IPS DF 6.9 (cell line): ENCODE measurements at places on chromosomes 4 and X.

GRCh38 chr4:127417885-127418535 lies 214.7 kb upstream of the INTU start:
- no peak for DNase-seq

DNA sequence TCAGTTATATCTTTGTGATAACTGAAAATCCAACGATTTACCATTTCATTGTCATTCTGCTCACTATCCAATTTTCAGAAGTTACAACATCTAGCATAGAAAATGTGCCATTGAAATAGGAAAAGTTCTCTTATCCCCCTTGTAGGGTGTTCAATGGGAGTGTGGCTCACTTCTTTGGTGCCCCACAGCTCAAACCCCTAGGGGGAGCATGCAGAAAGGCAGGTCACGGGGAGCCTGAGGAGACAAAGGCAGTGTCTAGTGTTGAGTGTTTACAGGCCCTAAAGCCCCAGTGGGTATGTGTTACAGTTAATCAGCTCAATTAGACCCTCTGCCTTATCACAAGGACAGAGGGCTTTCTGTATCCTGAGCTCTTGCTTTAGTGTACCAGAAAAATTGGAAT lies 243.4 kb upstream of the GRID2 start:
- DNase-seq, result peak; percentile 9

GRCh38 chr4:17712166-17712565 lies 69.3 kb downstream of the FAM184B start:
- no peak for DNase-seq

DNA sequence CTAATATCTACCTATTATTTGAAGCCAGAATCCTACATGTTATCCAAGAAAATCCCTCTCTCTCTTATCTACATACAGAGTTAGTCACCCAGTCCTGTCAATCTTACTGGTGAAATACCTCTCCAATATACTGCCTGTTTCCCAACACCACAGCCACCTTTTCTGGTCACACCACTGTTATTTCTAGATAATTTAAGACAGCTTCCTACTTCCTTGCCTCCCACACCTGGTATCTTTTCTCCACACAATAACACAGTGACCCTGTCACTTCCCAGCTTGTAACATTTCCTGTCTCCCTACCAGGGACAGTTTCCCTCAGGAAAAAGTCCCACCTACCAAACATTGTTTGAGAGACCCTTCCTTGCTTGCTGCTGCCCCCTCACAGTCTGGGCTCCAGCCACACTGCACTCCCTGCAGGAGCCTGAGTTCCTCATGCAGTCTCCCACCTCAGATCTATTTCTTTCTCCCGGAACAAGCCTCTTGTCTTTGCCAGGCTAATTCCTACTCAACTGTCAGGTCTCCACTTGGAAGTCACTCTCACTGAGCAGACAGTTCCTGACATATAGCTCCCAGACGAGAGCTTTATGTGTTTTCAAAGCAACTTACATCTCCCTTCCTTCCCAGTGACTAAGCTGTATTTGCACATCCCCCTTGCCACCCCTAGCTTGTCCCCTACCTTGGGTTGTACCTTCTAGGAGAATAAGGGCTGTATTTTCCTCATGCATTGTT lies 73.6 kb upstream of the QRFPR start:
- DNase-seq, result peak; percentile 5

DNA sequence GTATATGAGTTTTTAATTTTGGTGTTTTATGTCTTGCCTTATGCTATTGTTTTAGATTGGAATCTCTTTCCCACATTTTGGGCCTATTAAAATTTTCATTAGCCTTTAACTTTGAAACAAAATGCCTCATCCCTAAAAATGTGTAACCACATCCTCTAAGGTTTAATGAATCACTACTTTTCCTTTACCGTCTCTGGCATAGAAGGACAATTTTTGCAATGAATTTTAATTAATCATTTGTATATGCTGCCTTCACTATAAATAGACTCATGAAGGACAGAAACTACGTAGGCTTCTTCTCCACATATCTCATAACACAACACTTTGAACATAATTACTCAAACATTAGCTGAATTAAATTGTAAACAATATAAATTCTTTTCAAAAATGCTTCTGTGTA lies 421.5 kb downstream of the NLGN4X start:
- no peak for DNase-seq

DNA sequence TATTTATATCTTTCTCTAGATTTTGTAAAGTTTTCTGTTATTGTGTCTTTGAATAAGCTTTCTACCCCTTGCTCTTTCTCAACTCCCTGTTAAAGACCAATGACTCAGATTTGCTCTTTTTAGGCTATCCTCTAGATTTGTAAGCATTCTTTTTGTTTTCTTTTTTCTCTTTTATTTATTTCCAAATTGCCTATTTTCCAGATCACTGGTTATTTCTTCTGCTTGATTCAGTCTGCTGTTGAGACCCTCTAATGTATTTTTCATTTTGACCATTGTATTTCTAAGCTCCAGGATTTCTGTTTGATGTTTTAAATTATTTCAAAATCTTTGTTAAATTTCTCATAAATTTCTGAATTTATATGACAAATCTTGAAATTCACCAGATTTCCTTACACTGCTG lies 462.6 kb upstream of the GALNT7 start:
- no peak for DNase-seq

- no peak for DNase-seq
Observed at GRCh38 chr4:68342134-68342533, 7.8 kb downstream of the YTHDC1 start.

- DNase-seq, result no peak
Observed at GRCh38 chr4:109969087-109969486, 56.4 kb downstream of the EGF start.

- DNase-seq, result no peak
Observed at GRCh38 chr4:25215511-25215910, 18.3 kb upstream of the PI4K2B start.

DNA sequence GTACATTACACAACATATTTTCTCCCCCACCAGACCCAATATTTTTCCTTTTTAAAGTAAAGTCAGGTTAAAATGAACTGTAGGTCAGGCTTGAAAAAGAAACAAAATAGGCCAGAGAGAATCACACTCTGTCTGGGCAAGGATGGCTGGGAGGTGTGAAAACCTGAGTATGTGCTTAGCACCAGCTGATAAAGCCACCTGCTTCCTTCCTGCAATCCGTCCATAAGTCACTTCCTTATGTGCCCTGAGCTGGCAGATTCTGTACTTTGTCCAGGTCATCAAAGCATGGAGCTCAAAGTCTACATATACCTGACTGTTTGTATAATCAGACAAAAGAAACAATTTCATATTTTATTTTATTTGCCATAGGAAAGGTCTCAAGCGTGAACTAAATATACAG lies 37.7 kb downstream of the ANTXR2 start:
- DNase-seq, result no peak

GRCh38 chr4:144732584-144733428 lies 86.8 kb downstream of the HHIP start:
- DNase-seq, result no peak

DNA sequence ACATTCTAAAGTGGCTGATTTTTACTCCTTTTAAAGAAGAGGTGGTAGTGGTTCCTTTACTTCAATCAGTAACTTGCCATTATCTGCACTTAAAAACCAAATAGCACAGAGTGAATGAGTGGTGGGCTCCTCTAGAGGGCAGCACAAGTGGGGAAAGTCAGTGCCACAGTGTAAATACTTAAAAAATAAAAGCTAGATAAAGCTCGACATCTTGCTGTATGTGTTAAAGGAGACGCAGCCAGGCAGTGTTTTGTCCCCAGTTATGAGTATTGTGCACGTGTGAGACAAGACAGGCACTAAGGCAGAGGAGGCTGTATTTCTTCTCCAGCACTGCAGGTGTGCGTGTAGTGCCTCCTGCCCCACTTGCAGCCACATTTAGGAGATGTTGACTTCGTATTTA lies 24.6 kb downstream of the NAP1L5 start:
- no peak for DNase-seq

DNA sequence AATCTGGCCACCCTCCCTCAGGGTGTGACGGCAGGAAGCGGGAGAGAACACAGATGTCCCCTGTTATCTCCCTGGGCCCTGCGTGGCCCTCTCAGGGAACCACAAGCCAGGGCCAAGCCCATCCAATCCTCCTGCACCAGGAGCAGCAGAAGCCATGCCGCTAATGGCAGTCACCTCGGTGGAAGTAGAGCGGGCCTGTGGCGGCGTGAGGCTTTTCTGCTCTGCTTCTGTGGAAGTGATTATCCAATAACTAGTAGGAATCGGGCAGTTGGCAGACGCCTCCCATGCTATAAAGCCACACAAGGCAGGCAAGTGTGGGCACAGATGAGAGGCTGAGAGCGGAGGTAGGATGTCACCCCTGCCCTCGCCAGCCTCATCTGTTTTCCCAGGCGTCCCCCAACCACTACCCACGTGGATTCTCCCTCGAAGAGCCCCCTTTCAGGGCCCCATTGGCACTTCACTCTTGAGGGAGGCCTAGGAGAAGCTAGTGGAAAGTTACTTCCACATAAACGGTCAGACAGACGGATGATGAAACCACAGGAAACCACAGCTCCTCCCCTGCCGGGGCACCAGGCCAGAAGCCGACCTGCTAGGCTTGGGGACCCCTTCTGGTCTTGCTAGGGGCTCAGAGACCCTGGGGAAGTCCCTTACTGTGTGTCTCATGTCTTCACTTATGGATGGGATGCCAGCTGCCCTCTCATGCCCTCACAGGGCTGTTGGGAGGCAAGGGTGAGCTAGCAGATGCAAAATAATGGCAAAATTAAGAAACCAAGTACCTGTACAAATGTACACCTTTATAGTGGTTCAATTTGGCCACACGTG lies 18.8 kb upstream of the TMSB4X start:
- DNase-seq, result no peak

GRCh38 chr4:98994474-98995182 lies 893 bp upstream of the METAP1 start:
- no peak for DNase-seq

- DNase-seq, result peak; percentile 16
Observed at GRCh38 chr4:31234494-31234893, 514.3 kb downstream of the PCDH7 start.
